T-helper 1 cell treated with Interleukin-12 subunit alpha and Interleukin-12 subunit beta and Interleukin-4 antibody, amounts not matched to agents 30 ng/mL and 1 ng/mL, for 36 hours (primary cell): ENCODE measurements at places on chromosomes 2 and 18. TPM values are rescaled to one million over a fixed set of nuclear protein-coding genes. Genes with fewer than 3 reads are reported as not detected.

The MC2R gene
- total RNA-seq = not detected in 2 replicates

The LYG1 gene
- total RNA-seq = 2.7 and 2.8 TPM in 2 replicates

The DPP10 gene
- total RNA-seq = not detected in 2 replicates

The HSBP1L1 gene
- total RNA-seq = 12.0 and 13.0 TPM in 2 replicates

The ABCB11 gene
- 0.05 TPM in 1 of 2 replicates, not detected in the other for total RNA-seq

The GALR1 gene
- total RNA-seq = not detected in 2 replicates
